Esophagus squamous epithelium (tissue), 5 donors: ENCODE measurements at places on chromosomes 13 and 19.

GRCh38 chr13:23744315-23744714 lies 144.9 kb downstream of the MIPEP start:
- DNase-seq, result no peak

DNA sequence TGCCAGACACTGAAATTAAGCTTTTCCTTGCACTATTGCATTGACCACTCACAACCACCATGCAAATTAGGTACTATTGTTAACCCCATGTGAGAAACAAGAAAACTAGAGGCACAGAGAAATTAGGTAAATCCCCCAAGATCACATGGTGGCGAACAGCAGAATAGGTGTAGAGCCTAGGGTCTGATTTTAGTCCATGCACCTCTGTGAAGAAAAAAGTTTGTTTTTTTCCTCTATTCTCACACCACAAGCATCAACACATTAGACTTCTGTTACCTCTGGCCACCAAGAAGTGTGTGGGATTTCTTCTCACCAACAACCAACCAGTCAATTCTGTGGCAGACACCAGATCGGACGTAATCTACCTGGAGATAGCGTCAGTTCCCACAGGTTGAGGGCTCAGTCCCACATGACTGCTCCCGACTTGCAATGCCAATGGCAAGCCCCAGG lies 391.9 kb downstream of the COG6 start:
- no peak for DNase-seq

DNA sequence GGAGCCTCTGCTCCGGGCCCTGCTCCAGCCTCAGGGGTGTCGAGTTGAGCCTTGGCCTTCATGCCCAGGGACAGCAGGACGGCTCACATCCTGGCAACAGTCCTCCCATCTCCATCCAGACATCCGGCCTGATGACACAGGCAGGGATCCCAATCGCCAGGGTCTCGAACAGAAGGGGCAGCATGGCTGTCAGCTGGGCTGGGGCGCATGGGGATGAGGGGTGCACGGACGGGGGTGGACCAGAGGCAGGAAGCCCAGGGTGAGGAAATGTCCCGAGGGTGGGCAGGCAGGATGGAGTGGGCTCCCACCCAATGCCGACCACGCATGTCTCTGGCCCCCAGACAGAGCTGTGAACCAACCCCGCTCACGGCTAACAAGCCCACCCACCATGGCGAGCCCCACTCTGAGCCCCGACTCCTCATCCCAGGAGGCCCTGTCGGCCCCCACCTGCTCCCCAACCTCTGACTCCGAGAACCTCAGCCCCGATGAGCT lies 16.2 kb downstream of the EVI5L start:
- DNase-seq, result no peak

DNA sequence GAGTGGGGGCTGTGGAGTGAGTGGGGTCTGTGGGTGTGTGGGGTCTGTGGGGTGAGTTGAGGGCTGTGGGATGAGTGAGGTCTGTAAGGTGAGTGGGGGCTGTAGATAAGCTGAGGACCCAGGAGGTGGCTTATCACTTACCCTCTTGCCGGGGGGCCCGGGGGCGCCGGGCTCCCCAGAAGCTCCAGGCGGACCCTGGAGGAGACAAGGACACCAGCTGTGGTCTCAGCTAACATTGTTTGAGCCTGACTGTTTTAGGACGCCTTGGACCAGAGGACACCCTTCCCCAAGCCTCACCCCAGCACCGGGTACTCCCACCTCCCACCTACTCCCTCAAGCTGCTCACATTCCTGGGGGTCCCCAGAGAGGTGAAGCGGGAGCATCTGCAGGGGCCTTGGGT lies 34.2 kb upstream of the OLFM2 start:
- DNase-seq, result no peak

DNA sequence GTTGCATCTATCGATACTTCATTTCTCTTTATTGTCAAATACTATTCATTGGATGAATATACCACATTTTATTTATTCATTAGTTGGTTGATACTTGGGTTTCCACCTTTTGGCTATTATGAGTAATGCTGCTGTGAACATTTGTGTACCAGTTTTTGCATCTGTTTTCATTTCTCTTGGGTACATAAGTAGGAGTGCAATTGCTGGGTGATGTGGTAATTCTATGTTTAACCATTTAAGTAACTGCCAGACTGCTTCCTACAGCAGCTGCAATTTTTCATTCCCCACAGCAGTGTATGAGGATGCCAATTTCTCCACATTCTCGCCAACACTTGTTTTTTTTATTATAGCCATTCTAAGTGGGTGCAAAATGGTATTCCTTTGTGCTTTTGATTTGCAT lies 2.6 kb downstream of the KCNJ14 start:
- DNase-seq, result no peak

- no peak for DNase-seq
Measured at GRCh38 chr19:51497666-51498065, 3.9 kb downstream of the SIGLEC12 start.

DNA sequence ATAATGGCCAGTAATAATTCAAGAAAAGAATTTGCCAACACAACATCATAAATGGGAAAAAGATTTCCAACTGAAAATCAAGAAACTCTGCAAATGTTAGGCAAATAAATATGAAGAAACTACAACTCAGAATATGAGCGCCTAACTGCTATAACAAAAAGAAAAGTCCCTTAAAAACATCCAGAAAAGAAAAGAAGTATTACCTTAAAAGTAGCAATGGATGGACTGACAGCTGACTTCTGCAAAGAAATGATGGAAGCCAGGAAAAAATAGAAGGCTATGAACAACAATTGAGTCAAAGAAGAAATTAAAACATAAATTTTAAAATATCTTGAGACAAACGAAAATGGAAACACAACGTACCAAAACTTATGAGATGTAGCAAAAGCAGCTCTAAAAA lies 482.3 kb upstream of the ZNF507 start:
- no peak for DNase-seq
